Non-pigmented ciliary epithelial cell (primary cell): ENCODE measurements at places on chromosomes 3 and 15.

DNA sequence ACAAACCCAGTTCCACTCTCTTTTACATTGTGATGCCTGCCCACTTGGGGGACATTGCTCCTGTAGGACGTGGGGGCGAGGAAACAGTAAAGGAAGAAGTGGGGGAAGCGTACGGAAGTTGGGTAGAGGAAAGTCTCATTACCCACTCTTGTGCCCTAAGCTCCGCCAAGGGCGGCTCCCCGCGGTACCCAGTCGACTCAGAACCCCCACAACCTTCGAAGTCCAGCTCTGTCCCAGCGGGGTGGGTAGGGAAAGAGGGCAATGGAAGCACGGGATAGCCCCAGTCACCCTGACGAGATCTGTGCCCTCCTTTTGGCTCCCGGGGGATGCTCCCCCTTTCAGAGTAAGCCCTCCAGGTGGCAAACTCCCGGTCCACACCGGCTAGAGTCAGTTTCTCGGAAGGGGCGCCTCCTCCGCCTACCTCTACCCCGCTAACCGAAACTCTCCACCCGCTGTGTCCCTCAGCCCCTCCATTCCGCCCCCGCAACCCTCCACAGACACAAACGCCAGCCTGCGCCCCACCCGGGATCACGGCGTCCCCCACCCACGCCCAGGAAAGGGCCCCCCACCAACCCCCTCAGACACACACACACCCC lies 527 bp downstream of the CSNK1G1 start:
- no peak for DNase-seq

- DNase-seq: no peak
These were observed 25.0 kb upstream of the MGLL start for GRCh38 chr3:127847236-127847720.

- no peak for DNase-seq
These were observed 119.7 kb downstream of the SST start for GRCh38 chr3:187550446-187550845.

DNA sequence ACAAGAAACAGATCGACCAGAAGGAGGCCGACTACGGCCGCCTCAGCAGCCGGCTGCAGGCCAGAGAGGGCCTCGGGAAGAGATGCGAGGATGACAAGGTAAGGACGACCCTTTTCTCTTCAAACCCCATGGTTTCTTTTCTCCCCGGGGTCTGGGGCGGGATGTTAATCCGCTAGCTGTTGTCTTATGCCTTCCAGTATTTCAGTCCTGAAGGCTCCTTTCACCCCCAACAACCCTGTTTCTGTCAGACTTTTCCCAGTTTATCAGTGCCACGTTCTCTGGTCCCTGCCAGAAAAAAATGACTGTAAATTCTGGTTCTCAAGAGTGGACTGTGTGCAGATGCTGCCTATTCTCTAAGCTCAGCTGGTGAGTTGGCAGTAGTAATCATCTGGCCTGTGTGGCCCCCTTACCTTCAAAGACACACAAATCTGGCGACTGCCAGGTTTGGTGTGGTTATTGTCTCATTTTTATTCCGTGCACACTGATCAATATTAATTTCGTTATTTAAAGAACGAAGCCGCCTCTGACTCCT lies 806 bp downstream of the GOLM2 start:
- no peak for DNase-seq

DNA sequence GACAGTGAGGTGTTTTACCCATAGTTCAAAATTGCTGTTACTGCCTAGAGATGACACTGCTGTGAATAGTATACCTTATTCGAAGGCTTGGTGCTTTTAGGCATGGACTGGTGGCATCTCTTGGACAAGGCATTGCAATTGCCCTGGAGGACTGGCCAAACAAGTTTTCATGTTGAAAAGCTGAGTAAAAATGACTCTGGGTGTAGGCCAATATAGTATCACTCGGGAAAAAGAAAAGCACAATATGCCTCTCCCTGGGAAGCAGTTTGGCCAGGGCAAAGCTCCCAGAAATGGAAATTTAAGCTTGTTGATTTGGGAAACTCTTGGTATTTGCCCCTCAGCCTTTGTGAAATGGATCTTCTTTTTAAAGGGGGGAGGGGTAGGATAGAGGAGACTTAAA lies 54.8 kb downstream of the ZNF609 start:
- DNase-seq: no peak

DNA sequence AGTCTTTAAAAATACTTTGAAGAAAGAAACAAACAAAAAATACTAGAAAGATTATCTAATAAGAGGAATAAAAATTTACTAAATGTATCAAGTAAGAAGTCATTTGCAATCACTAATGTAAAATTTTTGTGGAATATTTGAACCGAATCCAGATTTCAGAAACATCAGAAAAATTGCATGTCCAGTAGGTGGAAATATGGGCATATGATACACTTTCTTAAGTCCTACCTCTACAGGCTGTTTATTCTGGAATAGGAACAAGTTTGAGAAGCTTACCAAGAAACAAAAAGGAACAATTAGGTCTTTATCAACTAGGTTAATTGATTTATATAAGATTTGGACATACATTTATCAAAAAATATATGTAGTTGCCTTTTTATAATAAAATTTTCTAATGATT lies 292.9 kb upstream of the ROBO1 start:
- DNase-seq: no peak

DNA sequence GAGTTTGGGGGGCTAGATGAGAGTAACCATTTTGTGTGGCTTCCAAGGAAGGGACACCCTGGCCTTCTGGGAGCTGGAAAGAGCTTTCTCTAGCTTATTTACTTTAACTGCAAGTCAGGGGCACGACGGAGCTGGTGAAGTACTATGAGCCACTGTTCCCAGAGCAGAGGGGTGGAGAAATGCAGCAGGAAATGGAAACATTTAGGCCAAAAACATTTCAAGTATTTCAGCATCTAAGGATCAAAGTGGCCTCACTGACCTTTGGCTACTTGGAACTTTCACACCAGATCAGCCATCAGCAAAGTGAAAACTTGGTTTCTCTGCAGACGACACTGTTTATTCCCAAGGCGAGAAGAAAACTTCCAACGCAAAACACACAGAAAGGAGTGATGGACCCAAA lies 7.9 kb downstream of the DGKG start:
- DNase-seq: no peak

DNA sequence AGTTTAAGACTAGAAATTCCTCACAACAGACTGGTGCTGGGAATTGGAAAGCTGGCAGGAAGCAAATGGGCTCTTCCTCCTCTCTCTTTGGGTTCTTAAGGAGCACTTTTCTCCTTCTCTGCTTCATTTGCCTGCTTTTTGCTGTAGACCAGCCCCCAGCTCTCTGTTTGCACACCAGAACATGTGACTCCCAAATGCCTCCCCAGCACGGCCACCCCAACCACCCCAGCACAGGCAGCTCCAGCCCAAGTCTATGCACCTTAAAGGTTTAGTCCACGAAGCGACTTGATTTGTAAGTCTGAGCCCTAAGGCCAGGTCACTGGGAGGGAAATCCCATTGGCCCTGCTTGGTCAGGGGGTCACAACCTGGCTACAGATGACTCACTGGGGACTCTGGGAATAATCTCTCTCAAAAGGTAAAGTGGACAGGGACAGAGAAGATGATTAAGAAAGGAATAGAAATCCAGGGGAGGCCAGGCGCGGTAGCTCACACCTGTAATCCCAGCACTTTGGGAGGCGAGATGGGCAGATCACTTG lies 377.8 kb upstream of the PROK2 start:
- no peak for DNase-seq
